ENCODE measurements at places on chromosomes 1 and 21.

DNA sequence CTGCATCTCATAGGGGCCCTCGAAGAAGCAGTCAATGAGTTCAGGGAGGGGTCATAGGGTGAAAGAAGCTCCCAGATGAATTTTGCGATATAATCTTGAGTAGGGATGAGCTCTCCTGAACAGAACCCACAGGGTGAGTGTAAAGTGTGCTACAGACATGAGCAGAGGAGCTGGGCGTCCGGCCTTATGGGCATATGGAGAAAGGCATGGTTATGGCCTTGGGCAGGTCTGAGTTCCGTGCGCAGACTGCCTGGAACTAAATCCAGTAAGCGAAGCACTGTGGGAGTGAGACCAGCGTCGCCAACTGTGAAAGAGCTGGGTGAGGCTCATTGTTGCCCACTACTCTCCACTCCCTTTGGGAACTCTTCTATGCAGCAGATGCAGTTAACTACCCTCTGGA, 28.7 kb downstream of the NSL1 start:
- DNase-seq, result no peak

DNA sequence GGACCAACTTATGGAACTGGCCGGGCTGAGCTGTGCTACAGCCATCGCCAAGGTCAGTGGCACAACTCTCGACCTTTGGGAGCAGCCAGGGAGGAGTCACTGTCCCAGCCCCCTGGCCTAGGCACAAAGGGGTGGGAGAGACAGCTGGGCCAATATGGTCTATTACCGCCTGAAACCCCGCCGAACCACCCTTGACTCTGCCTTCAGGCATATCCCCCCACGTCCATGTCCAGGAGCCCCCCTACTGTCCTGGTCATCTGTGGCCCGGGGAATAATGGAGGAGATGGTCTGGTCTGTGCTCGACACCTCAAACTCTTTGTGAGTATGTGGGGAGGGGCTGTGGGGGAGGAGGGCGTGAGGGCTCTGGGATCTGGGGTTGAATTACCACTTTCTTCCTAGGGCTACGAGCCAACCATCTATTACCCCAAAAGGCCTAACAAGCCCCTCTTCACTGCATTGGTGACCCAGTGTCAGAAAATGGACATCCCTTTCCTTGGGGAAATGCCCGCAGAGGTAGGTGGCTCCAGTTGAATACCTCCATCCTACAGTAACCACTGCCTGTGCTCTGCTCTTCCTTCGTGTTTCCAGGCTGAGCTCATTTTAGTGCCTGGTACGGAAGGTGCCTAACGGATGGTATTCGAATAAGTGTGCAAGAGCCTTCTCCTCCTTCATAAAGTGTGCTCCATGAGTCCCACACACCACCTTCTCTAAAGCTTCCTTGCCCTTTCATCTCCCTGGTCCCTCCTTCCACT, 758 bp downstream of the NAXE start:
- no peak for DNase-seq

GRCh38 chr1:79585801-79586200, 579.3 kb upstream of the ADGRL4 start:
- no peak for DNase-seq

GRCh38 chr1:244319283-244320132, 132.2 kb downstream of the ADSS2 start:
- no peak for DNase-seq

DNA sequence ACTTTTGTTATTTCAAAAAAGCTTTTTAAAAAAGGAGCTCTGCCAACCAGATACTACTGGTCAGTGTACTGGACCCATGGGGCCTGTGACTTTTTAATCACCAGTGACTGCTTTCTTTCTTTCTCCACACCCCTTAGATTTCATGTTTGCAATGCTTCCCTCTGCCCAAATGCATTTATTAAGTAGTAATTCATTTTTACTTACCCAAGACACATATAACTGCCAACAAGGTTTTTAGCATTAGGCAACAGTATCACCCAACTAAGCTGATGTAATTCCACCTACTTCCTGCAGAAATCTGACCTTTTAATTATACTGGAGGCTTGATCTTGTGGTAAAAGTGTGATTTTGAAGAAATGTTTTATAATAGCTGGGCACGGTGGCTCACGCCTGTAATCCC, 12.5 kb downstream of the MECR start:
- no peak for DNase-seq

DNA sequence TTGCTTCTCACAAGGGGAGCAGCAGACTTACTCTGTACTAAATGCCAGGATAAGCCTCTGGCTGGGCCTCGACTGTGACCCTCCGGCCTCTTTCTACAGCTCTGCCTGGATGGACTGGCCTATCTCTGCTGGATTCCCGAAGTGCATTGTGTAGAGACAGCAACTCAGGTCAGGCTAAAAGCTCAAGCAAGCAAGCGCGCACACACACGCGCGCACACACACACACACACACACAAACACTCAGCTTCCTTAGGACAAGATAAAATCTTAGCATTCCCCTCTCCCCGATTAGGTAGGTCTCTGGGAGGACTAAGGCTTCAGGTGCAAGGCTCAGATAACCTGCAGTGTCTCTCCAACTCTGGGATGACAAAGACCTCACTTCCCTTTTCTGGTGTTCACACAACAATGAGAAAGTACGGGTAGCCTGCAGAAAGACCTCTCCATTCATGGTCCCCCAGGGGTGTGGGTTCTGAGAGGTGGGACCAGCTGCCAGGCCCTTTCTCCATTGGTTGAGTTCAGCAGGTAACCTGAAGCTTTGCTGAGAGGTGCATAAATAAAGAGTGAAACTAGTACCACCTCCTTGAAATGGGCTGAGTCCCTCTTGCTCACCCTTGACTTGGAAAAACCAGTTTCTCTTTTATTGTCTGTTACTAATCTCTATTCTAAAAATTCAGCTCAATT, 155.1 kb upstream of the CAMK1G start:
- DNase-seq, result peak; percentile 79

Measured in ureter (tissue), 1 donor.